ENCODE measurements at places on chromosomes 6 and 20.

GRCh38 chr6:135353113-135353512 lies 144.4 kb downstream of the AHI1 start:
- DNase-seq: no peak

GRCh38 chr6:144395826-144396225 lies 110.7 kb downstream of the UTRN start:
- DNase-seq: no peak

GRCh38 chr6:45491048-45491735 lies 113.5 kb upstream of the SUPT3H start:
- DNase-seq: no peak

DNA sequence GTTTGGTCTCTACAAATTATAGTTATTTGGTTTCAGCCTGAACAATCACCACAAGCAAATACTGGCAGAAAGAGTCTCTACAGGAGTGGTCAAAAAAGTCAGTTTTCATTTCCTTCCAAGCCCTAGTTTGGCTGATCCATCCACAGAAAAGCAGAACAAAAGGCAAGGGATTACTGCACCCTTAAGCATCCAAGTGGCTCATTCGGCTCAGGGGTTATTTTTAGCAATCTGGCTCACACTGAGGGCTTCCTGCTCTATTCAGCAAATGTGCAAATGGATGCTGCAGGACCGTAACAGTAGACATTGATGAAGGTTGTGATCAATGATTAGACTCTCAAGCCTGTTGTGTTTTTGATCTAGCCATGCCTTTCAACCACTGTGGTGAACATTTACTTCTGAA lies 62.2 kb upstream of the FABP7 start:
- DNase-seq: no peak

GRCh38 chr6:169250660-169251059 lies 3.0 kb downstream of the THBS2 start:
- no peak for DNase-seq

- no peak for DNase-seq
These were observed 31.8 kb downstream of the SESN1 start for GRCh38 chr6:109062767-109063352.

DNA sequence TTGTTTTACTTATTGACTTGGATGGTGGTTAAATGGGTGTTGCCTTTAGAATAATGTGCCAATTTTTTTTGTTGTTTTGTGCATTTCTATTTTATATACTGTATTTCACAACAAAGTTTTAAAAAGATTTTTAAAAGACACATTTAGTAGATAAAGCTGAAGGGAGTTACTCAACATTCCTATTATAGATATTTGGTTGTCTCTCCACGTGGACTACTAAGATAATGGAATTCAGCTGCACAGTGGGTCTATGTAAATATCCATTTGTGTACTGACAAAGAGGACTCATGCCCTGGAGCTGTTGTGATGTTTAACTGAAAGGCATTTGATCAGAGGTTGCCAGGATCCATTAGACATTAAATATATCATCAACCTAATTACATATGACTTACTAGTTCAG lies 23.2 kb upstream of the FAM135A start:
- no peak for DNase-seq

DNA sequence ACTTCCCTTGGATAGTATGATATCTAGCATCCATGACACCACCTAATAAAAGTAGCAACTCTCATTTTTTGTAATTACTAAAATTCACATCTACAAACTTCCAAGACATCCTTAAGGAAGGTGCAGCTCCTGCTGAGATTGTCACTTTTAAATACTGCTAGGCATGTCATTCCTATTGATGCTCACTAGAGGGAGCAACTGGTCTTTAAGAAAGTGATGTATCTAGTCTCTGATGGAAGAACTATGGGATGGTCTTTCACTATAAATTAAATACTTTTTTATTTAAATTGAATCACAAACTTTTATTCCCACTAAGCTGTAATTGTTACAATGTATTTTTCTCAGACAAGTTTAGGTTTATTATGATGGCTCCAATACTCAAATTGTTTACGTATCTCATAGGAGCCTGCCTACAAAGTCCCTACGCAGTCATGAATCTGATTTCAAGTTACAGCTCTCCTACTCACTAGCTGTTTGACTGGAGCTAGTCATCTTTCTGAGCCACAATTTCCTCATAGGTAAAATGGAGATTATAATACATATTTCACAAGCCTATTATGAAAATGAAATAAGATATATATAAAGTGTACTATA lies 8.1 kb upstream of the TSPYL1 start:
- no peak for DNase-seq

DNA sequence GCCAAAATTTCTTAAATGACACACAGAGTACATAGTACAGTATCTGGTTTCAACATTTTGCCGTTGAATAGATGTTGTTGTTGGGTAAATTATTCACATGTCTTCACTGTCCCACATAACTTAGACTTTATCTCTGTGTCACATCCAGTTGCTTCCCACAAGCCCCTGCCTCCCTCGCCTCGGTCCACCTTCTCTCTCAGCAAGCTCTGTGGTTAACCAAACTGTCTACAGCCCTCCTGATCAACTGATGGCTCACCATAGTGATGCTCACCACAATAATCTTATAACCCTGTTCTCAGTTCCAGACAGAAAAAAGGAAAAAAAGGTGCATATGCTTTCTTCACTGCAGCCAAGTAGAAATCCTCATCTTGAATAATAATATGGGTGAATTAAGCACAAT lies 23.0 kb downstream of the IL17F start:
- DNase-seq: no peak

GRCh38 chr6:89961481-89961880 lies 67.2 kb downstream of the GJA10 start:
- no peak for DNase-seq

GRCh38 chr6:90285611-90286381 lies 10.8 kb downstream of the BACH2 start:
- peak; percentile 62 for DNase-seq

All from thoracic aorta (tissue), 2 donors.